ENCODE measurements at places on chromosomes 6 and 20.

DNA sequence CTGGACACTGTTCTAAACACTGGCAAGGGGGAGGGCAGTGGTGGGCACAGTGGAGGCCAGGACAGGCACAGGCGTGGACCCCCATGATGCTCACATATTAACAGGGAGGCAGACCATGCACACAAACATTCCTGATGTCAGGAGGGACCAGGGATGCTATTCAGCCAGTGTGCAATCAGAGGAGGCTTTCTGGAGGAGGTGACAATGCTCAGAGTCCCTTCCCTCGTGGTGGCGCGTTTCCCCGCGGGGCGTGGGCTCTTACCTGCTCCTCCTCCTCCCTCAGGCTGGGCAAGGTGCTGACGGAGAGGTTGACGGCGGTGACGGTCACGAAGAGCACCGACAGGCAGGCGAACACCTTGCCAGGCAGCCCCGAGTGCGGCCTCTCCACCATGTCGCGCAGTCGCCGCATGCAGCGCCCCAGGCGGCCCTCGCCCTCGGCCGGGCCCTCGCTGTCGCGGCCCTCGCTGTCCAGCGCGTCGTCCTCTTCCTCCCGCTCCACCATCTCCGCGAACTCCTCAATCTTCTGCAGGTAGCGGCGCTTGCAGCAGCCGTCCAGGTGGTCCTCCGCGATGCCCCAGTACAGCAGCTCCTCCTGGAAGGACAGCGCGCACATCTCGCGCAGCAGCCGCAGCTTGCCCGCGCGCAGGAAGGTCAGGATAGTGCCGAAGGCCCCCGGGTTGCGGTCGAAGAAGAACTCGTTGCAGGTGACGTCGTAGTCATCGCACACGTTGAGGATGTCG, 13.4 kb downstream of the KCNG1 start:
- no peak for DNase-seq

DNA sequence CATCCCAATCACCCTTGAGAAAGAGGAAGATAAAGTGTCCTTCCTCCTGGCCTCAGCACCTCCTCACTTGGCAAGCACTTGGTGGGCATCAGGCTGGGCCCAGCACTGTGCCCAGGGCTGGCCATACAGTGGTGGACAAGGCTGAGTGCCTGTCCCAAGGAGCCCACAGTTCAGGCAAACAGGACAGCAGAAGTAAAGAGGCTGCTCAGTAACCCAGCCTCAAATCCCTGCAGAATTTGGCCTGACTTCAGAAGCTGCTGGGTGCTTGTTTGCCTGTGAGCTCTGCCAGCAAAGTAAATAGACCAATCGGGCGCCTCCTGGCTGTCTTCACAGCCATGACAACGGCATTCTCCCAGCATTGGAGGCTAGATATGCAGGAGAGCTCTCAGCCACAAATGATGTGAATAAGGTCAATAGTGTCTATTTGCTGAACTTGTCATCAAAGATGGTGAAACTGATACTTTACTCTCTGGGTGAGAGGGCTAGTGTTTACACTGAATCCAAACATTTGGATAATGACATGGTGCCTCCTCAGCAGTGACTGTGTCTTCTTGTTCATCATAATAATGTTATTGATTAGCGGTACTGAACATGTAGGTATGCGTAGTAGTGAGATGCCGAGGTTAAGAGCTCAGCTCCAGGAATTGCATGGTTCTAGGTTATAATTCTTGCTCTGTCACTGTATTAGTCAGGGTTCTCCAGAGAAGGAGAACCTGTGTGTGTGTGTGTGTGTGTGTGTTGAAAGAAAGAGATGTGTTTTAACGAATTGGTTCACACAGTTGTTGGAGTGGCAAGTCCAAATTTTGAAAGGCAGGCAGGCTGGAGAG, 36.9 kb upstream of the FANCE start:
- DNase-seq: peak; percentile 82

DNA sequence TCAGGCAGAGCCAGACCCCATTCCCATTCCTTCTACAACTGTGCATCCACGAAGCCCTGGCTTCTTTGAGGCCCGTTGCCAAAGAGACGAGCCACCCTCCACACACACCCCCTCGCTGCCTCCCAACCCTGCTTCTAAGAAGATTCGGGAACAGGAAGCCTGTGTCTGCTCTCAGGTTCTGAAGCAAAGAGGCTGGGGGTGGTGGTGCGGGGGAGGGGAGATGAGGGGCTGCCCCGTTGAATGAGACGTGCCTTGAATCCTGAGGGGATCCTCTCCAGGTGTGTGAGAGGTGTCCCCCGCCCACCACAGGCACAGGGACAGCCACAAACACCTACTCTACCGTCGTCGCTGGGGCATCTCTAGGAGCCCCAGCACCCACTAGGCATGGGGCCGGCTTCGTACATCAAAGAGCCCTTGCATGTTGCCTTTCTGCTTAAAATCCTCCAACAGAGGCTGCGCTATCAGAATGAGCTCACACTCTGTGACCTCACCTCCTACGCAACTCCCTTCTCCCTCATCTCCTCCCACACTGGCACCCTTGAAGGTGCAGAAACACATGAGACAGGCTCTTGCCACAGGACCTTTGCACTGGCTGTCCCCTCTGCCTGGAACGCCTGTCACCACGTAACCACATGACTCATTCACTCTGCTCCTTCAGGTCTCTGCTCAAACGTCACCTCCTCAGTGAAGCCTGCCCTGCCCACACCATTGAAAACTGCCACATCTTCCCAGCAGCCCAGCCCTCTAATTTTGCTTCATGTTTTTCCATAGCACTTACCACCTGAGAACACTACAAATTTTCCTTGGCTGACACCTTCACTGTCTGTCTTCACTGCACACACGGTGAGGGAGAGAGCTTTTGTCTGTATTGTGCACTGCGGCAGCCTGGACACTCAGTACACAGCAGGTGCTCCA, 58.5 kb downstream of the PREX1 start:
- peak; percentile 53 for DNase-seq

DNA sequence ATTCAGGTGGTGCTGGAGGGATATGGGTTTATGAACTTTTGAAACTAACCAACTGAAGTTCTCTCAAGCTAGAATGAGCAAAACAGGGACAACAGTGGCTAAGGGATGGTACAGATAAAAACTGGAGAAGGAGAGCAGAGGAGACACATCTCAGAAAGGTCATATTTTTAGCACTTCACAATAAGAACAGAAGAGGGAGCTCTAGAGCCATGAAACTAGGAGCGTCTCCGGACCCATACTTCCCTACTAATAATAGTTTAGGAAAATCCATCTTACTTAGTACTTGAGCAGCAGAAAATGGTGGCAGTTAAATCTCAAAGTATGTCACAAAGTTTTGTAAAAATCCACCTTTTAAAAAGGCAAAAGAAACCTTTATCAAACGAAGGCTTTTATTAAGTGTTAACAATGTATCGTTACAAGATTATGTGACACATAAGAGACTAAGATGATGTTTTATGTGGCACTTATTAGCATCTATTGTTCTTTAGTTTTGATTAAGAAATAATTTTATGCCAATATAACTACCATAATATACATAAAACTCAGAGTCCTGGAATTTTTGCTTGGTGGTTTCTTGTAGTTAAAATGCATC, 278.6 kb downstream of the TBC1D32 start:
- peak; percentile 87 for DNase-seq
